Aorta (tissue), 5 donors: ENCODE measurements at places on chromosomes 3 and 15. TPM values are rescaled to one million over a fixed set of nuclear protein-coding genes. Genes with fewer than 3 reads are reported as not detected.
A peak's percentile ranks its signal among the peaks of the same experiment; 100 is the strongest.

DNA sequence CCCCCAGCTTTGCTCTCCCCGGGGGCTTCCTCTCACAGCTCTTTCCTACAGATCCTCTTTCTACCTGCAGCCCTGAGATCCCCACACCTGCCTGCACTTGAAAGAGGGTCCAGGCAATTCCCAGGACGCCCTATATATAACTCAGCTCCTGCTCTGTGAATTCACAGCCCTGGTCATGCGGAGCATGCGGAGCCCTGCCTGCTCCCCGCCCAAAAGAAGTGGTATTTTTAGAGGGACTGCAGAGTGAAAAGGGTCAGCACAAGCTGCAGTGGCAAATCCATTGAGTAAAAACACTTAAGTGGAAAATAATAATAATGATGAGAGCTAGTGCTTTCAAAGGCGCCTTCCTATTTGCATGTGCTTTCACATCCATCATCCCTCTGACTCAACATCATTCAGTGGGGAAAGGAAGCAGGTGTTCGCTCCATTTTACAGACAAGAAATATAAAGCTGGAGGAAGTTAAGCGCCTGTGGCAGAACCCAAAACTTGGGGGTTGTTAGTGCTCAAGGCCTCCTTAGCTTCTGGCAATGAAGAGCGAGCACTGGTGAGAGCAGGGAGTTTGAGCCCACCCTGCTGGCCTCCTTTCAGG lies 76.3 kb upstream of the LIPC start:
- H3K27me3 ChIP-seq = no peaks in the 10 kb centered on the region
- H3K36me3 ChIP-seq = no peaks in the 10 kb centered on the region
- DNase-seq = no peak

DNA sequence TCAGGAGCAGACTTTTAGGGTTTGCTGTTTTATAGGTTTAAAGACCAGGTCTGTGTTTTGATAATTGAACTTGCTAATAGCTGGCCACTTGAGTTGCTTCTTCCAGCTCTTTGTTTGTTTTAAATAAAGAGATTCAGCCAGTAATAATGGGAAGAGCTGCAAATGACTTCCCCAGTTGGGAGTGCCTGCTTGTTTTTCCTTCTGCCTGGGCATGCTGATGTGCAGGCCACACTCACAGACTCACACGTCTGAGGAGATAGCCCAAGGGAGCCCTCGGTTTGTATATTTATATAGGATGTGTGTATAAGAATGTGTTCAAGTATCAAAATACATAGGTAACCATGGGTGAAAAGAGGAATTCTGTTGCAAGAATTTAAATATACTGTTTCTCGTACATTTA lies 78.2 kb upstream of the BOC start:
- DNase-seq = no peak
- no peak overlapping the region for H3K27ac ChIP-seq
- H3K4me1 ChIP-seq = no peaks in the 10 kb centered on the region
- no peaks in the 10 kb centered on the region for H3K36me3 ChIP-seq

C3orf20 gene
- total RNA-seq = 0.30 TPM

GOLGA6B gene
- not detected for total RNA-seq

- no peak overlapping the region for H3K4me3 ChIP-seq
- H3K27ac ChIP-seq = no peak overlapping the region
- no peaks in the 10 kb centered on the region for H3K4me1 ChIP-seq
- no peaks in the 10 kb centered on the region for H3K36me3 ChIP-seq
Measured at GRCh38 chr15:33317896-33318295, 7.1 kb downstream of the RYR3 start.

- no peak for DNase-seq
- no peak overlapping the region for H3K4me3 ChIP-seq
- peaks cover 4% of the 10 kb centered on the region for H3K4me1 ChIP-seq
- no peak overlapping the region for H3K27ac ChIP-seq
- no peaks in the 10 kb centered on the region for H3K27me3 ChIP-seq
Measured at GRCh38 chr3:60399292-60399691, 852.0 kb downstream of the FHIT start.

DNA sequence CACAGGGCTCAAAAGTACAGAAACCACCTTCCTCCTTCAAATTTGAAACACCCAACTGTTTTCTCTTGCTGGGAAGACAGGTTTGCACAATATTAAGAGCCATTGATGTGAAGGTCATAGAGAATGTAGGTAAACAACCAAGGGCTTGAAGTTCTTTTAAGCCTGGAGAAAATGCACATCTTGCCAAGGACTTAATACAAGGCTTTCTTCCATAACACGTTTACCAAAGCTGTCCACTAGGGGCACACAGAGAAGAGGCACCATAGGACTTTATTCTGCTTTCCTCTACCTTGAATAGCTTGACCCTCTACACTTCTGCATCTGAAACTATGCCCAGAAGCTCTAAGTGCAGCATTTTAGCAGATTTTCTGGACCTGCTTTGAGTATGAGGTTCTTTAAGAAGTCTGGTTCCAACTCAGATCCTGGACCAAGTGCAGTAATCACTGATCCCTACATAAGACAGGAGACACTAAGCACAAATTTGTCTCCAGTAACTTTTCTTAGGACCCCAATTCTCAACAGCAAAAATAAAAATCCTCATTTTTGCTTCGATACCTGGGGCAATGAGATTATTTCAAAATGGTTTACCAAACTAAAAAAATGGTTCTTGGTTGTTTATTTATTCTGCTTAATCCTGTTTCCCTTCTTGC lies 138.0 kb downstream of the FBN1 start:
- no peaks in the 10 kb centered on the region for H3K27me3 ChIP-seq

DNA sequence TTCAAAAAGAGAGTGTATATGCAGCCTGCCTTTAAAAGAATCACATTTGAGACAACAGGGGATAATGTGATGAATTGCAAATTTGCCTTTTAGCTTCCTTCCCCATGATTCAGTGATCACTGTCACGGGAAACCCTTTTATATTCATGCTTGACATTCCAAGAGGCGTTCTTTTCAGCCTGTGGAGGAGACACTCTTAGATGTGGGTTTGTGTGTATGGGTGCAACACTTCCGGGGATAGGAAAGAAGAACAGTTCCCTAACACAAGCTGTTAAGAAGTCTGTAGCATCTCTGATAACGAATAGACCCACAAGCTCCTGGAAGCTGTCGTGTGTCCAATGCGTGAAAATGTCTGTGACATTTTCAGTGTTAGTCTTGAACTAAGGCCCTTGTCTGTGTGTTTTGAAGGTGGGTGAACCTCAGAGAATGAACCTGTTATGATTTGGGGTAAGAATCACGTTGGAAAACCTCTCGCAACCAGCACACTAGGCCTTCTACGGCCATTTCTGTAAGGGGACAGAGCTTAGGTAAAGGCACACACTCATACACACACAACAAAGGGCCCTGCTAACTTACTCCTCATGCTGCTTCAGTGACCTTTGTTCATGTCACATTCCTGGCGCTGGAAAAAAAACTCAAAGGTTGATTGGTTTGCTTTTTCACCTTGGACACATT lies 229.2 kb upstream of the ST8SIA2 start:
- no peak overlapping the region for H3K4me3 ChIP-seq
- H3K27me3 ChIP-seq = no peaks in the 10 kb centered on the region
- no peaks in the 10 kb centered on the region for H3K4me1 ChIP-seq
- no peak overlapping the region for H3K27ac ChIP-seq
- no peak for DNase-seq

DNA sequence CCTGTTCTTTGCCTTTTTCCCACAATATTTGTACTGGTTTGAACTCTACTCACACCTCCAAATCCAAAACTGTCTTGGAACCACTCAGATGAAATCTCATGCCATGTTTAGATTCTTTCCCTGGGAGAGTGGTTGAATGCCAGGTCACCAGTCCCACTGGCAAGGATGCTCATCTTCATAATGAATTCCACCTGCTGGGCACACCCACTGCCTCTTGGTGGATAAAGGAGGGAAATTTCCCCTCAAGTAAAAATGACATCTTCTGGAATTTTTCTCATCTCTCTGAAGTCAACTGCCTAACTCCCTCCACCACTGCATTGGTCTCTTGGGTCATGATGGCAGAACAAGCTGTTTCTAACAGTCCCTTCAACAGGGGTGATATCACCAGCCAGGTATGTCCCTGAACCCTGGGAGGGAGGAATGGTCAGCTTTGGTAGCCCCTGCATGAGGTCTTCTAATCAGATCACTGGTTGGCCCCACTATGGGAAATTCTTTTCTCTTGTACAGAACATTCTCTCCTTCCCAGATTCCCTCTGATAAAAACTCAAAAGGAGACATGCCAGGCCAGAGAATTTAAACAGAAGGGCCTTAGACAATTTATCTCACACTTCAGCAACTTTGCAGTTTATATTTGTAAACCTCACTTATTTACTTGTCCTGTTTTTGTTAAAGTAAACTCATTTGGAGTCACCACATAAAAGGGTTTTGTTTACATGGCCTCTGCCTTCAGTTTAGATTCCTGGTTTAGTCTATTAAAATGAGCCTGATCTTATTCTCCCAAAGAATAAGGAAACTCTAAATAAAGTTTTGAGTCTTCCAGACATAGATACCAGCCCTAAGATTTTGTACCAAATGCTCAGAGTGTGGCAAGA lies 143.4 kb downstream of the WNT5A start:
- no peaks in the 10 kb centered on the region for H3K27me3 ChIP-seq
- no peak overlapping the region for H3K4me3 ChIP-seq
- H3K27ac ChIP-seq = no peak overlapping the region
- no peak for DNase-seq
- H3K4me1 ChIP-seq = no peaks in the 10 kb centered on the region
- H3K36me3 ChIP-seq = no peaks in the 10 kb centered on the region

DNA sequence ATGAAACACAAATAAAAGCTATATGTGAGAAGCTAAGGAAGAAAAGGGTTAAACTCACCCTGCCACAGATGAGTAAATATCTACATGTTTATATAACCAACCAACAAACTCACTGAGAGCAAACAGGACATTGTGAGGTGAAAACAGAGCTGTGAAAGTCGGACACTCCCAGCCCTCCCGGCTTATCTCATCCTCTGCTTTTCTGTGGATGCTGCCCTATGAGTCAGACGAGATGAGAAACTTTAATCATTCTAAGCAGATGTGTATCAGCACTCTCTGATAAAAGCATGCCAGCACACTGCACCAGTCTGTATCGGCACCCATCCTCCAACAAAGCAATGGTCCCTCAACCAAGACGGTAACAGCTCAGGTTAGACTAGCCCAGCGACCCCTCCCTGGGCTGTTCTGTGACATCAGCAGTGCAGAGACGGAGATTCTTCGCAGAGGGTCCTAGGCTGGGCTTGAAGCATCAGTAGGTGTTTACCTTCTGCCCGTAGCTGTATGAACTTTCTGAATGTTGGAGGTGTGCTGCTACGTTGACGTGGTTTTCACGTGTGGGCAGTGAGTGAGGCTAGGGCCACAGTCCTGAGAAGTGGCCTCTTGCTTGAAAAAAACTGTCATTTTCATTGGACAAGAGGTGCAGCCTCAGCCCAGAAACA lies 119.8 kb upstream of the ALDH1A3 start:
- peak; percentile 39 for DNase-seq
- H3K4me1 ChIP-seq = no peaks in the 10 kb centered on the region
- H3K27ac ChIP-seq = no peak overlapping the region
- no peaks in the 10 kb centered on the region for H3K27me3 ChIP-seq

CADPS gene
- total RNA-seq = 0.99 TPM

GRCh38 chr3:181725830-181726229 lies 14.1 kb downstream of the SOX2 start:
- DNase-seq = no peak
- no peaks in the 10 kb centered on the region for H3K36me3 ChIP-seq
- H3K27me3 ChIP-seq = no peaks in the 10 kb centered on the region

- peak overlapping the region; percentile 67 for H3K4me3 ChIP-seq
- DNase-seq = peak; percentile 78
- no peaks in the 10 kb centered on the region for H3K36me3 ChIP-seq
- H3K27me3 ChIP-seq = no peaks in the 10 kb centered on the region
- no peak overlapping the region for H3K27ac ChIP-seq
Measured at GRCh38 chr3:113212150-113212843, 940 bp downstream of the BOC start.

DNA sequence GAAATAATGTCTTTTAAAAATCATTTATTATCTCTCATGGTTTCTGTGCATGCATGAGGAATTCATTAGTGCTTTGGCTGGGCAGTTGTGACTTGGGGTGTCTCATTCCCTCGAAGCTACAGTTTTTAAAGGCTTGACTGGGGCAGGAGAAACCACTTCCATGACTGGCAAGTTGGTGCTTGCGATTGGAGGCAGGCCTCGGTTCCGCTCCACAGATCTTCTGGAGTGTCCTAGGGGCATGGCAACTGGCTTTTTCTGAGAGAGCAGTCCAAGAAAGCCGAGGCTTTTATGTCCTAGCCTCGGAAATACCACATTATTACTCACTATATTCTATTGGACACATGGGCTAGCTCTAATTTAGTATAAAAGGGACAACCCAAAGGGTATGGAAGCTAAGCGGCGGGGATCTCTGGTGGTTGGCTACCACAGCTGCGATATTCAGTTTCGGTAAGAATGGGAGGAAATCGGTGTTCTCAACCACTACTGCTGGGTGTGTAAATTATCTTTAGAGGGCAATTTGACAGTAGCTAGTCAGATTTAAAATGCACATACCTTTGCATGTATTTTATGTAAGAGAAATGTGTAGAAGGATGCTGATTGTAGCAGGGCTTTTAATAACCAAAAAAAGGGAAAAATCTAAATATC lies 48.8 kb upstream of the TOP2B start:
- H3K27me3 ChIP-seq = no peaks in the 10 kb centered on the region
- no peak overlapping the region for H3K4me3 ChIP-seq
- no peaks in the 10 kb centered on the region for H3K4me1 ChIP-seq
- DNase-seq = no peak
- H3K36me3 ChIP-seq = no peaks in the 10 kb centered on the region
- no peak overlapping the region for H3K27ac ChIP-seq

GRCh38 chr3:24802614-24803013 lies 308.0 kb upstream of the THRB start:
- no peak for DNase-seq
- no peak overlapping the region for H3K27ac ChIP-seq
- no peak overlapping the region for H3K4me3 ChIP-seq

ACTC1 gene
- 2,067 TPM for total RNA-seq

DNA sequence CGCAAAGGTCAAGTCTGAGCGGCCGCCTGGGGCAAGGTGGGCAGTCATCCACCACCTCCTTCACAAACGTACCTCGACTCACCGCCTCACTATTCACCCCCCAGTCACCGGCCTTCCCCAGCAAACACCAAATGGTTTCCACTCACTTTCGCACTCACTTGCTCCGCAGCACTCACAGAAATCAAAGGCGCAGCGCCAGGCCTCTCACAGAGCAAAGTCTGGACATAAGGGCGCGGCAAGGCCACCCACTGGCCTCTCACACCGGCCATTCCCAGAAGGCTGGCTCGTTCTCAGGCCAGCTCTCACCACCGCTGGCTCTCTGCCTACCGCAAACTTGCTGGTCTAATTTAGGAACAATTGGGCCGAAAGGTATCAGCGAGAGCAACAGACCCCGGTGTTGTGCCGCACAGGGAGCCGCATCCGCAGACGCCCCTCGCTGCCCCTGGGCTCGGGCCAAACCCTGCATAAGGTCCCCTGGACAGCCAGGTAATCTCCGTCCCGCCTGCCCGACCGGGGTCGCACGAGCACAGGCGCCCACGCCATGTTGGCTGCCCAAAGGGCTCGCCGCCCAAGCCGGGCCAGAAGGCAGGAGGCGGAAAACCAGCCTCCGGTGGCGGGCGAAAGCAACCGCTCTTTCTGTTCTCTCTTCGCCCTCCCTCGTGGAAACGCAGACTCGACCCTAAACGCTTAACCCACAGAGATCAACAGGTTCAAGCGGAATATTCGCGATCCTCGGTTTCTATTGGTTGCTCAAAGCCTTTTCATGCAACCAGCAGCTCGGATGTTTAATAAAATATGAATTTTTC lies 2.9 kb downstream of the SHOX2 start:
- H3K4me3 ChIP-seq = no peak overlapping the region
- no peaks in the 10 kb centered on the region for H3K27me3 ChIP-seq
- no peak for DNase-seq
- H3K36me3 ChIP-seq = no peaks in the 10 kb centered on the region
- H3K4me1 ChIP-seq = no peaks in the 10 kb centered on the region
